Activated T-helper 17 cell treated with anti-CD3 and anti-CD28 coated beads, Interleukin-2, amount 50 U/mL, for 72 hours (primary cell): ENCODE measurements at places on chromosomes 1 and 21.

GRCh38 chr1:184597650-184598357, 156.9 kb downstream of the EDEM3 start:
- no peak for ATAC-seq

DNA sequence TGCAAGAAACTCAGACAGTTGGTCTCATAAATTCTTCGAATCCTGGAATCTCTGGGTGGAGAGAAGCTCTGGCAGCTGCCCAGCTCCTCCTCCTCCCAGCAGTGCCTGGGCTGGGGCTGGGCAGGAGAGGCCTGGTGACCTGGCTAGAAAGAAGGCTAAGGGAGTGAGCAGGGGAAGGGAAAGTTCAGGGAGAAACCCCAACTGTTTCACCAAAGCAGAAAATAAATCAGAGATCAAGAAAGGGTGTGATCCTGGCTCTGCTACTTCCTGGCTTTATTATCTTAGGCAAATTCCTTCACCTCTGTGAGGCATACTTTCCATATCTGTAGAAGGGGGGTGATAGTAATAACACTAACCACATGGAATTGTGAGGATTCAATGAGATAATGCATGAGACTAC, 8.8 kb upstream of the COL16A1 start:
- no peak for ATAC-seq

DNA sequence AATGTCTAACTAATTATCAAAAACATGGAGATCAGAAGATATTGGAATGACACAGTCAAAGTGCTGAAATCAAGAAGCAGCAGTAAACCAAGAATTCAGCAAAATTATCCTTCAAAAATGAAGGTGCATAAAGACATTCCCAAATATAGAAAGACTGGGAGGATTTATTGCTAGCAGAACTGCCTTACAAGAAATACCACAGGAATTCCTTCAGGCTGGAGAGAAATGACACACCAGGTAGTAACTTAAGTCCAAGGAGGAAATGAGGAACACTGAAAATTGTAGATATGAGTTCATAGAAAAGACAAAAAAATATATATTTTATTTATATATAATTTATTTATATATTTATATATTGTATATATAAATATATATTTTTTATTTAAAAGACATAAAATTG, 217.2 kb downstream of the RPS6KC1 start:
- ATAC-seq = no peak

GRCh38 chr1:58874757-58875755, 91.2 kb upstream of the JUN start:
- no peak for ATAC-seq

- no peak for ATAC-seq
These were observed 5.3 kb downstream of the TRAF3IP3 start for GRCh38 chr1:209761011-209761635.

- ATAC-seq = peak; percentile 6
These were observed 491 bp upstream of the RAP1A start for GRCh38 chr1:111618961-111619634.

- no peak for ATAC-seq
These were observed 417.6 kb downstream of the NPHP4 start for GRCh38 chr1:5574641-5575040.

DNA sequence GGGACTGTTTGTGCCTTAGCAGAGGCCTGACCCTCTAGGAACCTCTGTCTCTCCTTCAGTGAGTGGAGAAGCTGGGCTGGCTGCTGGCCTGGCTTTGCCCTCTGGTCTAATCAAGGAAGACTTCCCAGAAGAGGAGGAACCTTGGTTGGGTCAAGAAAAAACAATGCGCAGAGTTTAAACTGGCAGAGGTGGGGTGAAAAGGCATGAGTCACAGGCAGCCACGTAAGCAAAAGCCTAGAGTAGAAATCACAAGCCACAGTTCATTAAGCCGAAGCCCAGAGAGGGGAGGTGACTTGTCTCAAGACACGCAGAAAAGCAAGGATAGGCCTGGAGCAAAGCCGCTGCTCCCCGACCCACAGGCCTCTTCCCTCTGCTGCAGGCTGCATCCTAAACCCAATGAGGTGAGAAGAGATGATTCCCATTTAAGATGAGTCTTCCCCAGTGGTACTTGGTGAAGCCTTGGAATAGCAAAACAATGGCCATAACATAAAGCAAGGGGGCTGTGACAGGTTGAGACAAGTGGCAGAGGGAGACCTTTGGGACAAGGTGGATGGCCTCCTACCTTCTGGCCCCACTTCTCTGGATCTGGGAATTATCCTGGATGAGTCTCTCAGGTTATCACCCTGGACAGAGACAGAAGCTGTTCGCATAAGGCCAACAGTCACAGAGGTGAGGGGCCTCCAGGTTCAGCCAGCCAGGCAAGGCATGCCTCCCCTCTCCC, 7.7 kb downstream of the PDZK1IP1 start:
- no peak for ATAC-seq

GRCh38 chr1:68426594-68426993, 23.2 kb downstream of the RPE65 start:
- ATAC-seq = no peak

DNA sequence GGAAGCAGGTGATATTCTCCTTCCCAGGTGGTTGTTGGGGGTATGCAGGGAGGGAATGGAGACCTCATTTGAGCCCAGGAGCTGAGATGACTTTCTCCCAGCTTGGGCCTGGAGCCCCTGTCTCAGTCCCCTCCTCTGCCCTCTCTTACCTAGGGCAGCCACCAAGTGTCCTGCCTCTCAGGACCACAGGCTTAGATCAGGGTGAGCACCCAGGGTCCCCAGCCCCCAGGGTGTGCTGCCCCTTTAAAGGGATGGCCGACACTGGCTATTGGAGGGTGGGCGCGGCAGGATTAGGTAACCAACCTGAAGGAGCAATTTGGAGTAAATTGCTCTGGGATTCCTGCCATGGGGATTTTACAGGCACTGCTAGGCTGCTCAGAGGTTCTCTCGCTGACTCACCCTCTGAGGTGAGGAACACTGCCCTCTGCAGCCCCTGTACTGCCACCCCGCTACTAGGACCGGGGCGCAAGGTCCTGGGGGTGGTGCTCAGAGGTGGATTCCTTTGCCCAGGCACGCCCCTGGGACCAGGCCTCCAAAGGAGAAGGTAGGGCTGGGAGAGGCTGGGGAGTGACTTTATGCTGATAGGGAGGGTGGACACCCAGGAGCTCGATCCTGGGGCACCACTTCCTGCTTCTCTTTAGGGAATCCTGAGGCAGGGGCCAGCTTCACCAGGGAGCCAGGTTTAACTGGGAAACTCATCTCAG, 1.5 kb downstream of the RPS6KA1 start:
- ATAC-seq = peak; percentile 37

- ATAC-seq = no peak
These were observed 112.5 kb downstream of the DNM3 start for GRCh38 chr1:171953835-171954234.

- ATAC-seq = no peak
These were observed 41.5 kb upstream of the SRSF10 start for GRCh38 chr1:24021403-24022266.

GRCh38 chr1:245698860-245699259, 544.1 kb downstream of the KIF26B start:
- no peak for ATAC-seq

DNA sequence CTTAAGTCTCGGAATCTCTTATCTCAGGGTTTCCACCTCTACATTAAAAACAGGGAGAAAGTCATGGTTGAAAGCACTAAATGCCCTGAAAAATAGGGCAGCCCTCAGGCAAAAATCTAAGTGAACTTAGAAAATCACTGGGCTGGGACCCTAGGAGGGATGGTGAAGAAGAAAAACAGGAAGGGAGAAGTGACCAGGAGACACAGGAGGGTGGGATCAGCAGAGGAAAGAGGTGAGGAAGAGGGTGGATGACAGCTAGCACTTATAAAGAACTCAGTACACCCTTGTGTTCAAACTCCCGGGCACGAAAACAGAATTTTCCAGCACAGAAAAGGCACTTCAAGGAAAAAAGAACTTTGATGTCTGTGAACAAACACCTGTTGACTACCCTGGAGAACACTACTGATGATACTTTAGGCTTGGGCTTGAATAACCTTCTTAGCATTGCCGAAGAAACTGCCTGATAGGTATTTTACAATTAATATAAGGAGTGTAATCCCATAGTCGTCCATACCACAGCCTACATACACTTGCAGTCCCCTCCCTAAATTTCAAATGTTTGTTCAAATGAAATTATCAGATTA, 2.0 kb downstream of the CHML start:
- ATAC-seq = no peak
